ENCODE measurements at places on chromosomes 7 and 10.
A peak's percentile ranks its signal among the peaks of the same experiment; 100 is the strongest.

- no peak for DNase-seq
Measured at GRCh38 chr7:94330269-94331020, 64.2 kb upstream of the COL1A2 start.

GRCh38 chr7:5207131-5207530, 17.1 kb downstream of the WIPI2 start:
- no peak for DNase-seq

DNA sequence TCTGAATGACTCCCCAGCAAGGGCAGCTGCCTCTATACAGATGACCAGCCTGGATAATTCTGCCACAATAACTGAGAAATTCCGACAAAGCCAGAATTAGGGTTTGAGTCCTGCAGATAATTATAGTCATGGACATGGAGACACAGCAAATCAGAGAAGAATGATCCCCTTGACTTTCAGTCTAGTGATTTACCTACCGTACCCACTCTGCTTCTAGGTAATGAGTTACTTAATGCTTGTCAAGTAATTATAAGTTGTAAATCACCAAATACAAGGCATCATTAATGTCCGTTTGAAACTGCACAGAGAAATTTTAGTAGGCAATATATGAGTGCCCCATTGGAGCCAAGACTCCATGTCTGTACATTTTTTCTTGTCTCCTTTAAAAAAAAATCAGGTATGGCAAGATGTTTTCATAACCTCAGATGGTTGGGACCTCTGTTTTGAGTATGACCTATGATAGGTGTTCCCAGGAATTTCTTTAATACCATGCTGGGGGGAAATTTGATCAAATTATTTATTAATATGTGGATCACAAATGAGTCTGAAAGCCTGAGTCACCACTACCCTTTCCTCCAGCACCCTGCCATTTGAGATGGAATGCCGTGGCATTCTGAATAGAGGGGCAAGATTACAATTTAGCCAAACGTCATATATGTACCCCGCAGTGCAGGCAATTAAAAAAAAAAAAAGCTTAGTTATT, 5.5 kb upstream of the ARID5B start:
- DNase-seq = no peak

DNA sequence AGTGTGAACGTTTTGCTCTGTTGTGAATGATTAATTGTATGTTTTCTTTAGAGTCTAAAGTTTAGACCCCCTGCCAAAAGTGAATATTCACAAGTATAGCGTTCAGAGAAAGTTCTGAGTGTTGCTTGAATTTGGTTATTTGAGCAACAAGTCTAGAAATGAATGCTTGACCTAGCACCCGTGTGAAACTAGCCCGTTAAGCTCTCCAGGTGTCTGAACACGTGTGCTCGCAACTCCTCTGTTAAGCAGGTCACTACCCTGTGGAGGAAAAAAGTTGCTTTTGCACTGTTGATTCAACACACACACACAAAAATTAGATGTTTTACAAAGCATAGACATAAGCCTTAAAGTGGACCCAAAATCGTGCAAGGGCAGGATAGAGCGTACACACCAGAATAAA, 78.6 kb upstream of the SAMD8 start:
- DNase-seq = no peak

- peak; percentile 68 for DNase-seq
Measured at GRCh38 chr10:32149252-32149955, 93.2 kb upstream of the KIF5B start.

DNA sequence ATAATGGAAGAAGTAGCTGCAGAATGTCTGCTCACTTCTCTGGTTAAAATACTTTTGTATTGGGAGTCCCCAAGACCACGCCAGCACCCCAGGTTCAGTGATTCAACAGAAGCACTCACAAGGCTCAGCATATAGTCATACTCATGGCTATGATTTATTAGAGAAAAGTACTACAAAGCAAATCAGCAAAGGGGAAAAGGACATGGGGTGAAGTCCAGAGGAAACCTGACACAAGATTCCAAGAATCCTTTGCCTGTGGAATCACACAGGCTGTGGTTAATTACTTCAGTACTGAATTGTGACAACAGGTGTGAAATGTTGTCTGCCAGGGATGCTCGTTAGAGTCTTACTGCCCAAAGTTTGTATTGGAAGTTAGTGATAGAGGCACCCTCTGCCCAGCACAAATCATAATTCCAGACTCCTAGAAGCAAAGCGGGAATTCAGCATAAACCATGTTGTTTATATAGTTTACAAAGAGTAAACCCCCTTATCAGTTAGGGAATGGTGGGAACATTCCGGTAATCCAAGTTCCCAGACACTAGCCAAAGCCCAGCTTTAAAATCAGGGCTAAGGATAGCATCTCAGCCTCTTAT, 79.4 kb downstream of the HYCC1 start:
- peak; percentile 12 for DNase-seq

DNA sequence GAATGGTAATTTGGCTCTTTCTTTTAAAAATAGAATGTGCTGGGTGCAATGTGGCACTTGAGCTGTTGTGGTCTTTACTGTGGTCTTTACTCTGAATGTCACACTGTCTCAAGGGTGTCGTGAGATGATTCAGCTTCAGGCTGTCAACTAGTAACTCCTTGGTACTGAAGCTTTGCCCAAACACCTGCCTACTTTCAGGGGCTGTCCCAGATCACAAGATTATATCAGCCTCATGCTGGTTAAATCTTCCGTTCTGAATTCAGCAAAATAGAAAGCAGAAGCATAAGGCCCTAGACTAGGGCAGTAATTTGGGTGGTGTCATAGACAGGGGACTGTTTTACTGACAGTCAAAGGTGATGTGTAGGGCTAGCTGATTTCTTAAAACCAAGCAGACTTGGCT, 110.9 kb downstream of the BAMBI start:
- DNase-seq = no peak

DNA sequence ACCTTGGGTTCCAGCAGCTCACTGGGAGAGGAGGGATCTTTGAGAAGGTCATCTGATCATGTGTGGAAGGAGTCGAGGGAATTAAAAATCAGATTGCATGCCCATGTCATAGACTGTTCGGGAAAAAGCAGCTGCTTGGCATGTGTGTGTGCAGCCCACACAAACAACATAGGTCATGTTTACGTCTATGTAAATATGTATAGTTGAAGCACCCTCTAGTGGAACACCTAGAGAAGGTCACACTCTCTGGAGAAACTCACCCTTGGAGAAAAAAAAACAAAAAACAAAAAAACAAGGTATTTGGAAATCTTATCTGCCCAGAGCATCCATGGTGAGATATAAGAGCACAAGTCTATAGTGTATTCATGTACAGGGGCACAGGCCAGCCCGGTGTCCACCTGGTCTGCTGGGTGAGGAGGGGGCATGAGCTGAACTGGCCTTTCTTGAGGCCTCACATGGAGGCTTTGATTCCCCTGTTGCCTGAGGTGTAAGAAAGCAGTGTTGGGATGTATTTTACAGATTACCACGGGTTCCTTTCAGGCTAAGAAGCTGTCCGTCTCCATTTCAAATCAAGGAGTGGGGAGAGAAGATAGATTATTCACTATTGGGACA, 98.0 kb downstream of the NPY start:
- no peak for DNase-seq

- no peak for DNase-seq
Measured at GRCh38 chr10:133160826-133161471, 930 bp downstream of the KNDC1 start.

- DNase-seq = no peak
Measured at GRCh38 chr7:10684606-10685005, 289.1 kb upstream of the PHF14 start.

DNA sequence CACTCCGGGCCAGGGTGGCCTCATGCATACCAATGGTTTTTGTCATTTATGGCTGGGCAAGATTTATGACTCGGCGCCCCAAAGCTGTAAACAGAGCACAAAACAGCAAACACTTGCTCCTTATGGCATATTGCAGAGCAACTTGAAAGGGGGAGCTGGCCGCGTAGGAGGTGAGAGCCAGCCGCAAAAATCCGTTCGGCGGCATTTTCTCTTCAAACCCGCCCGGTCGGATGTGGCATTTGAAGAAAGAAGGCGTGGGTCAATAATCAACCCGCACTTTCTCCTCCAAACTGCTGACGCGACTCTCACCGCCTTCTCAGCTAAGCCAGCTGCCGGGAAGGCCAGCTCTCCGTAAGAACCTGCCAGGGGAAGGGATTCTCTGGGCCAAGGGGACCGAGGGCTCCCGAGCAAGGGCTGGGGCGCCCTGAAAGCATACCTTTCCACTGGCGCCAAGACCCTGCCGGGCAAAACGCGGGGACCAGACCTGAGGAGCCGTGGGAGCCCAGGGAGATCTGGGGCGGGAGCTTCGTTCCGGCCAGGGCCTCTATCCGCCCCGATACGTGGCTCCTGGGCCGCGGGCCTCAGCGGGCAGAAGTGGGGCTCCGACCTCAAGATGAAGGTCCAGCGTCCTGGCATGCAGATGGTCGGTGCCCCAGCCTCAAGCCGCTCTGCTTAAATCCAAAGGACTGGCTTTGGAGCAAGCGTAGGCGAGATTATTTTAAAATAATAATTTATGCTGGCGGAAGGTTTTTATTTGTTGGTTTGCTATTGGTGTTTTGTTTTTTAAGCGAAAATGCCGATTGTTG, 12.9 kb upstream of the HOXA2 start:
- peak; percentile 69 for DNase-seq

GRCh38 chr10:70927189-70927943, 39.0 kb upstream of the PCBD1 start:
- DNase-seq = no peak

GRCh38 chr7:123120286-123120685, 79.5 kb downstream of the SLC13A1 start:
- DNase-seq = no peak

DNA sequence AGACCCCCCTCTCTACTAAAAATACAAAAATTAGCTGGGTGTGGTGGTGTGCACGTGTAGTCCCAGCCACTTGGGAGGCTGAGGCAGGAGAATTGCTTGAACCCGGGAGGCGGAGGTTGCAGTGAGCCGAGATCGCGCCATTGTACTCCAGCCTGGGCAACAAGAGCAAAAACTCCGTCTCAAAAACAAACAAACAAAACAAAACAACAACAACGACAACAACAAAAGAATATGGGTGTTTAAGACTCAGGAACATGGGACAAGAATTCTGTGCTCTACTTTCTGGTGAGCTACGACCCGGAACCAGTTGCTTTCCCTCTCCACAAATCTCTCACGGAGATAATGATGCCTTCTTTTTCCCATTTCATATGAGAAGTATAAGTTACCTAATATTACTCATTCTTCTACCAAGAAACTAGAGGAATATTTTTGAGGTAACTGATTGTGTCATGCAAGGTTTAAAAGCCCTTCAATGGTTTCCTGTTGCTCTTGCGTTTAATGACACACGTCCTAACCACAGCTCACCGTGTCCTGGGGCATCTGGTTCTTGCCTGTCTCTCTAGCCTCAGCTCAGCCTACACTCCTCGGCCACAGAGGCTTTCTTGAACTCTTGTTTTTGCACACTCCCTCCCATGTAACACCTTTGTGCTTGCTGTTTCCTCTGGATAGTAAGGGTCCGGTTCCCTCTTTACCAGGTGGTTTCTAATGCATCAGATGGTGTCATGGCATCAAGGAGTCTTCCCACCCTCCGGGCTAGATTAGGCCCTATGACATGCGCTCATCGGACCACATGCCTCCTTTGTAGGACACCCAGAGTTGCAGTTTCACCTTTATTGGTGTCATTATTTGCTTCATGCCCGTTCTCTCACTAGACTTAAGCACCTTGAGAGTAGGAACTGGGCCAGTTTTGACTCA, 67.5 kb downstream of the PFKFB3 start:
- no peak for DNase-seq

- peak; percentile 76 for DNase-seq
Measured at GRCh38 chr10:112314822-112315474, 31.7 kb downstream of the TECTB start.

GRCh38 chr10:12279281-12279680, 70.1 kb upstream of the CAMK1D start:
- no peak for DNase-seq

DNA sequence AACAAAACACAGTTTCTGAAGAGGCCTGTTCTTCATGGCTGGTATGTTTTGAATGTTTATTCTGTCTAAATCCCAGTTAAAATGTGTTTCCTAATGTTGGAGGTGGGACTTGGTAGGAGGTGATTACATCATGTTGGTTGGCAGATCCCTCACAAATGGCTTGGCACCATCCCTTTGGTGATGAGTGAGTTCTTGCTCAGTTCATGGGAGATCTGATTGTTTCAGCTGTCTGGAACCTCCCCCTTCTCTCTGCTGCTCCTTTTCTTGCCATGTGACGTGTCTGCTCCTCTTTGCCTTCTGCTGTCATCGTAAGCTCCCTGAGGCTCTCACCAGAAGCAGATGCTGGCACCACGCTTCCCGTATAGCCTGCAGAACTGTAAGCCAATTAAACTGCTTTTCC, 383.6 kb upstream of the TPK1 start:
- no peak for DNase-seq

GRCh38 chr10:132185601-132186487, 904 bp upstream of the DPYSL4 start:
- DNase-seq = peak; percentile 72

DNA sequence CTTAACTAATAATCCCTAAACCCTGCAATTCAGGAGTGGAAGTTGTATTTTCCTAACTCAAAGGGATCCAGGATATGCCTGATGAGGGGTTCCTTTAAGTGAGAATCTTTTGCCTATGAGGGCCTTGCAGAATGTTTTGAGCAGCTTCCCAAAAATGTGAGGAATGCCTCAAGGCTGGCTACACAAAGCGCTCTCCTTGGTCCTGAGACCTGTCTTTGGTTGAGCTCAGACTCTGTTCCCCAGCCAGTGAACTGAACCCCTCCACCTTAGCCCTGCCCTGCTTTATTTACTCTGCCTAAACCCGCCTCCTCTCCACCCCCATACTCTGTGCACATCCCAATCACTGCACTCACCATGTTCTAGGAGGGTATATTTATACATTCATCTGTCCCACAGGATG, 108.6 kb downstream of the NRCAM start:
- peak; percentile 14 for DNase-seq

DNA sequence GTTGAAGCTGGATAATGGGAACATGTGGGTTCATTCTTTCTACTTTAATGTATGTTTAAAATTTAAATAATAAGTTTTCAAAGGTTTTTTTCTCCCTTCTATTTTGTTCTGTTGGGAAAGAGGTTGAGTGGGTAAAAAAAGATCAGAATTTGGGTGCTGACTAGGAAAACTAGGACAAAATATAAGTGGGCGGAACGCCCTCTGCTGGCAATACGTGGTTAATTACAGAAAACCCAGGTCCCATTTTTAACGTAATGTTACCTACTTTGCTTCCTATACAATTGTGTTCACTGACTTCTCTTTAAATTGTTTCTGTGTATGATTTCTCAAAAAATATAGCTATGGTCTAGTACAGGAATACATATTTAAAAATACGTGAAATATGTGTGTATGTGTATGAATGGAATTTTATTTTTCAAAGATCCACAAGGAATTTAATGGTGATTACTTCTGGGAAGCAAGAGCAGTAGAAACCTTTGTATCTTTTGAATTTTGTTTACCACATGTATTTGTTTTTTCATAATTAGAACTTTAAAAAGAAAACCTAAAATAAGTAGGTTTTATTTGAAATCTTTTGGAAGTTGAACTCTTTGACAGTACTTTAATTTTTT, 8.7 kb downstream of the ECD start:
- DNase-seq = peak; percentile 36

GRCh38 chr10:107032700-107033401, 131.7 kb downstream of the SORCS1 start:
- DNase-seq = no peak

GRCh38 chr7:101819183-101819582, 1.8 kb downstream of the CUX1 start:
- no peak for DNase-seq
